Activated CD4-positive, alpha-beta memory T cell treated with anti-CD3 and anti-CD28 coated beads, Interleukin-2, amount 10 ng/mL, durations not matched to agents 7 days and 5 days (primary cell): ENCODE measurements at places on chromosomes 12 and 14. TPM values are rescaled to one million over a fixed set of nuclear protein-coding genes. Genes with fewer than 3 reads are reported as not detected.
A peak's percentile ranks its signal among the peaks of the same experiment; 100 is the strongest.

GRIN2B gene
- total RNA-seq, result not detected

IL22 gene
- 3.8 TPM for total RNA-seq

KRT8 gene
- 0.65 TPM for total RNA-seq

NXPH4 gene
- 1.1 TPM for total RNA-seq

DNA sequence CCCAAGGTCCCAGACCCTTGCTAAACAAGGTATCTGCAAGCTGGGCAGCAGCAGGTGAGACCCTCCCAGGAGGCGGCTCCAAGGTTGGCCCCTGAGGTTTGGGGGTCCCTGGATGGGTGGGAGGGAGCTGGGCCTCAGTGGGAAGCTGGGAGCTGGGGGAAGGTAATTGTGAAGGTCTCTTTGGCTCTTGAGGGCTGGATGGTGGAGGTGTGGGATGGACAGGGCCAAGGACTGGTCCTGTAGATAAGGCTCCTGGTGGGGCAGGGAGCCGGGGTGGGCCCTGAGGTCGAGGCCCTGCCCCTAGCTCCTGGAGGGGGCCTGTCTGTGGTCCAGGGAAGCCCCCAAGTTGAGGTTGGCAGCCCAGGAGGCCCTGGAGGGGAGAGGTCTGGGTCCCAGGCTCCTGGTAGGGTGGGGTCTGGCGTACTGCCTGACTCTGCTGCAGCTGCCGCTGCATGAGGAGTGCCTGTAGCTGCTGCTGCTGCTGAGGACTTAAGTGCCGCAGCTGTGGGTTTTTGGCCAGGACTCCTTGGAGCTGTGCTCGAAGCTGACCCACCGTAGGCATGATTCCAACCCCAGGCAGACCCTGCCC is 13.1 kb upstream of the PRKAG1 start:
- no peak for DNase-seq

DNA sequence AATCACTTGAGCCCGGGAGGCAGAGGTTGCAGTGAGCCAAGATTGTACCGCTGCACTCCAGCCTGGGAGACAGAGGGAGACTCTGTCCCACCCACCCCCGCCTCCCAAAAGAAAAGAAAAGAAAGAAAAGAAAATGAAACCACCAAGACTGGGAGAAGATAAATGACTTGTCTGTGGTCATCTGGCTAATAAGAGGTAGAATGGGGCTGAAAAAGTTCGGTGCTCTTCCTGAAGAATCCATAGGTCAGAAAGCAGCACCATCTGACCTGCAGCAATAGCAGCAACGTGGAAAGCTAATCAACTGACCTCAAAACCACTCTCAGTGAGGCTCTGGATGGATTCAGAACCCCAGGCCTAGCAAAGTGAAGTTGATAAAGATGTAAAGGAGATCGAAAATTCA is 25.2 kb downstream of the SSH1 start:
- no peak for DNase-seq

- no peak for DNase-seq
These were observed 144.2 kb downstream of the PAWR start for GRCh38 chr12:79546466-79547043.

SERPINA9 gene
- total RNA-seq, result not detected

DNA sequence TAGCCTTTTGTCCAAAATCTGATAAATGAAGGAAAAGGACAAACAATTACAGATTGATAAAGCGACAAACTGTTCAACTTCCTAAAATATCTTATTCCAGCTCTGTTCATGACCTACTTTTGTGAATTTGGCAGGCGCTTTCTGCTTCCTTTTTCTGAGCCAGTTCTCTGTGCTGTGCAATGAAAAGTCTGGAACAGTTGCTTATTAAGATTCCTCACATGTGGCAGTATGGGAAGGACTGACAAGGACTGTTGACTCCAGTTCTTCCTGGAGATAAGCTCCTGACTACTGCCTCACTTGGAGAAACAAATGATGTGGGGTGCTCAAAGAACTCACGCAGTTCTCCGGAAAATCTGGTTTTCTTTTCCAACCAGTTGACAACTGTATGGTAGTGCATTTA is 58.3 kb upstream of the ANP32D start:
- no peak for DNase-seq

PLEKHD1 gene
- 0.15 TPM for total RNA-seq

IFNG-AS1 gene
- 0.40 TPM for total RNA-seq

DNA sequence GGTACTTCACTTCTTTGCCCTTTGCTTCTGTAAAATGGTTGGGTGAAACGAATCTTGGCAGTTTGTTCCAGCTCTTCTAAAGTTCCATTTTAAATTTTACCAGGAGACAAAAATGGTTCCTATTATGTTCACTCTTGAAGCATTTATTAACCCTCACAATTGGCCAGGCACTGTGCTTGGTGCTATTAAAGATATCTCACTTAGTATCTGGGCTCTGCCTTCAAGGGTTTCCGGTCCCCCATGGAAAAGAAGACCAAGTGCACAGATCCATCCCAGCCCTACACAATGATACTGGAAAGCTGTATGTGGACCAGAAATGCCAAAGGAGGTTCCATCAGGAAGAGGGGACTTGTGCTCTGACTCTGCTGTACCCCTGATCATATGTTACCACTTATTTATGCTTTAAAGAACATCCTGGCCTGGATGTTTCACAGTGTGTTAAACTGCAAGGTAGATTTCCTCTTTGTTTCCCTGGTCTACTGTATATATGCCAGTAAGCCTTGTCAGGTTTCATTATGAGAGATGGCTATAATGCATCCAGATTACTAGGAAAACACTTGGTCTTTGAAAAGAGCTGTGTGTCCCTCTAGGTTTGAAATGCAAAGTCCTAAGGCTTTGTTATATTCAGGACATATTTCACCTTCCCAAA is 154.8 kb downstream of the PRKCH start:
- no peak for DNase-seq

DNA sequence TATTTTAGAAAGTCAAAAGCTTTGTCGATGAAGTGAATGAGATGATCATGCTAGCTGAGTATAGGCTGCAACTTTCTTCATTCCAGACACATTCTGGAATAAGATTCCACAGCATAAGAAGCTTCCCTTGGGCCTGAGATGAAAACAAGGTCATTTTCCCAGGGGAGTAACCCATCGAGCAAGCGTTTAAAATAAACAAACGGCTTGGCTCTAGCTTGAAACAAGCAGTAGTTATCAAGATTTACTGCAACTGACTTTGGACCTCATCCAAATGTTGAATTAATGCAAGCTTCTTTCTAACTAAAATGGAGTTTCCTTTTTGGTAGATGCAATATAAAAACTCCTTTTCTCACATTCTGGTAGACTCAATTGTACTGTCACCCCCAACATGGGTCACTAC is 23.0 kb downstream of the KCNJ8 start:
- no peak for DNase-seq

GRCh38 chr14:80264702-80265101 is 53.4 kb upstream of the DIO2 start:
- no peak for DNase-seq

- DNase-seq, result no peak
These were observed 52.0 kb downstream of the KLRG1 start for GRCh38 chr12:9041321-9041720.

- peak; percentile 39 for DNase-seq
These were observed 104.6 kb downstream of the GALC start for GRCh38 chr14:87888136-87888999.

GRCh38 chr12:65362234-65363031 is 84.0 kb downstream of the MSRB3 start:
- DNase-seq, result no peak

RD3L gene
- total RNA-seq, result not detected

DNA sequence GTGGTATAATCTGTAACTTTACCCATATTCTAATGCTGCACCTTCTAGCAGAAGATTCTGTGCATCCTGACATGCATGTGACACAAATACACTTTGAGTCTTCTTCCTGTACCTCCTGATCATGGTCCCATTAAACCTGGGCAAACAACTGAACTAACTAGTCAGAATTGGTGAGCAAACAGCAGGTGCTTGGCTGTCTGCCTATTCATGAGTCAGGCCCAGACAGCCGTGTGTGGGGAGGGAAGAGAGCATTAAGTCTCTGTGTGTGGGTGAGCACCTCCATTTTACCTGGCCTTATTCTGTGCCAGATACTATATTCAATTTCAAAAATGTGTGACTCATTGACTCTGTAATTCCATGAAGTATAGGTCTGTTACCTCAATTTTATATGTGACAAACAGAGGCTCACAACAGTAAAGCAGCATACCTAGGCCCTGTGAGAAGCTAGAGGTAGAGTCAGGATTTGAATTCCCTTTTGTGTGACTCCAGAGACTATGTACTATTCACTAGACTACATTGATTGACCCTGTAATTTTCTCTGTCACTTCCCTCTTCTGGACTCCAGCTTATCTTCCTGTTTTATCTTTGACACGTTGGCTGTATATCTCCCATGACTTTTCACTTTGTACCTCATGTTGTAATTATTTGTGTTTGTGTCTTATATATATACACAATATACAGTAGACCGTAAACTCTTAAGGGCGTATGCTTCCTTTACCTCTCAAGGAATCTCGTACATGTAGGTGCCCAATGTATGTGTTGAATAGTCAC is 32.2 kb downstream of the SUSD6 start:
- no peak for DNase-seq

GRCh38 chr12:95956557-95957145 is 13.5 kb downstream of the AMDHD1 start:
- DNase-seq, result no peak

SERPINA10 gene
- not detected for total RNA-seq

DNA sequence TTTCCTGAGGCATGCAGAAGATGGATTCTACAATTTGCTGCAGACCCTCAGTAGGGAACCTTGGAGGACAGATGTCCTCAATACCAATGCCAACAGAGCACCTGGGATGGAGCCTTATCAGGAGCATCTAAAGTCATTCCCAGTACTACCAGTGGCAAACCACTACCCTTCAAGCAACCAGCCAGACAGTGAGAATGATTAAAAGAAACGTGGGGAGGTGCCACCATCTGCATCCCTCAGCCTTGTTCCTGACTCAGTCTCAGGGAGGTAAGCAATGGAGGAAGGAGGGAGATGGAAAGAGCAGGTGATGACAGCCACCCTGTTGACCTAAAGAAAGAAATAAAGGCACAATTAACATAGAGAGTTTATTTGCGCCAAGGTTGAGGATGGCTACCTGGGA is 175.2 kb upstream of the GRIN2B start:
- no peak for DNase-seq

DNA sequence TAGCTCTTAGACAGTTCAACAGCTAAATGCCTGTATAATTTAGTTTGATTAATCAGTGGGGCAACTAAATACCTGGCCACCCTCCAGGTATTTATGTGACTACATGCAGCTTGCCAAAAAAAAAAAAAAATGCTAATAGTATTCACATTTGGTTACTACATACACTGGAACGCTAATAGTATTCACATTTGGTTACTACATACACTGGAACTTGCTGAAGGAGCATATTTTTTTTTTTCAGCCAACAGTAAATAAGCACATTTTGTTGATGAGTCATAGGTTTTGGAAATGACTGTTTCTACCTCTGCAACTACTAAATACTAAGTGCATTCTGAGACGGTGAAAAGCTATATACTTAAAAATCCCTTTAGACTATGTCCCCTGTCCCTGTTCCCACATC is 1172.3 kb downstream of the LRFN5 start:
- no peak for DNase-seq

- no peak for DNase-seq
These were observed 4.7 kb upstream of the CREBL2 start for GRCh38 chr12:12606781-12607589.

GRCh38 chr12:62581288-62582064 is 114.8 kb downstream of the MON2 start:
- no peak for DNase-seq

DNA sequence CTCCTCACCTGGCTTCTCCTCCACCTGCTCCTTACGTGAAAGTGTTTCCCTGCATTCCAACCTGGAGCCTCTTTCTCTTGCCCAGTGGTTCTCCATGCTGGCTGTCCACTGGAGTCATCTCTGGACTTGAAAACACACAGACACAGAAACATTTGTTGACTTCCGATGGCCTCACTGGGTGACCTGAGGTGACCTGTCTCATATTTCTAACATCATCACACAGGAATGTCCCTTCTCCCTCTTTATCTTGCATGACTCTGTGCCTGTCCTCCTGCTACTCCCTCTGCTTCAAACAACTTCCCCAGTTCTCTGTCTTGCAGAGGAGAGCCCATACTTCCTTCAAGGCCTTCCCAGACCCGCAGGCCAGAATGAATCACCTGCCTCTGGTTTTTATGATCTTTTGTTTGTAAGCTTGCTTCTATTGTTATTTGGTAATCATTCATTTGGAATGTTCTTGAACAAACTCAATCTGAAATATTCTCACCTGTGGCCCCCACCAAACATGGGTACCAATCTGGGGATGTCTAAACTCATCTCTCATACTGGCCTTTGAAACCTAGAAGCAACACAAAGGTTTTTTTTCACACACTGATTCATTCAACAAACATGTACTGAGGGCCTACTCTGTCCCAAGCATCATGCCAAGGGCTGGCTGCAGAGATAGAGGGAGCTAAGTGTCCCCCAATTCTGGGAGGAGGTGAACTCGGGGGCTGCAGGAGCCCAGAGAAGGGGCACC is 9.7 kb upstream of the RIN3 start:
- no peak for DNase-seq

GRCh38 chr14:54117924-54118323 is 161.3 kb upstream of the BMP4 start:
- DNase-seq, result no peak

DNA sequence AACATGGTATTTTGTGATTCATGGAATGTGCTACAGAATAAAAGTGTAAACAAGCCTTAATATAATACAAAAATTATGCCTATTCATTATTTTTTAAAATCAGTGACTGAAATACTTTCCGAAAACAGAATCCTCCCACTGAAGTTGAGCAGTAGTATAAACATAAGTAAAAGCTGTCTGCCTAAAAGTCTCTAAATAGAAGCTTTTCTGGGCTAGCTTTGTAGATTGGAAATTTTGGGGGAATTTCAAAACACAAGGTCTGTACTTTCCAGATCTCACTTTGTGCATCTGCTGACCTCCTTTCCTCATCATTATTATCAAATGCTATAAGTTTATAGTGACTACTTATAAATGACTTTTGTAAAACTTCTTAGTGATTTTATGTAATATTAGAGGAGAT is 80.4 kb upstream of the TRHDE start:
- no peak for DNase-seq

GRCh38 chr12:55909513-55909884 is 18.2 kb downstream of the PYM1 start:
- DNase-seq, result no peak

DNA sequence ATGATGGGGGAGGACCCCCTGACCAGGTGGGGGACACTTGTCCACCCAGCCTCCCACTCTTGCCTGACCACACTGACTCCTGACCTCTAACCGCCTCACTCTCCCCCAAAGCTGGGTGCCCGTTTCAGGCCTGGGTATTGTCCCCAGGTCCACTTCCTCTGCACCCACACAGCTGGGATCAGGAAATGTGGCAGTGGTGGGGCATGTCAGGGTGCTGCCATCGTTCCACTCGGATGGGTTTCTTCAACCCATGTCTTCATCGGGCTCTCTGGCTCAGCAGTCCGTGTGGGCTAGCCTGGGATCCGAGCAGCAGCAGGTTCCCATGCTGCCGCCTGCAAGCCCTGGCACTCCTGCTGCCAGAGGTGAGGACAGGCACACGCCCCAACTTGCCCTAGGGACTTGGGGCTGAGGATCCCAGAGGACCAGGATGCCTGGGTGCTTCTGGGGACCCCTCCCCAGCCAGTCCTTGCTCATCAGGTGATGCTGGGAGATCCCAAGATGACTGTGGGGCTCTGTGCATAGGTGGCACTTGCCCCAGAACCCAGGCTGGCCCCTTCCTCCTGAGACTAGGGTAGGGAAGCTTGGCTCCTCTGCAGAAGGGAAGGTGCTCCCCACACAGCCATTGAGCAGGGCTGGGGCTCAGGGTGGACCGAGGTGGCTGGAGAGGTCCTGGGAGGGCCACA is 2.9 kb upstream of the CLBA1 start:
- no peak for DNase-seq
